ENCODE measurements at places on chromosomes 13 and 19. TPM values are rescaled to one million over a fixed set of nuclear protein-coding genes. Genes with fewer than 3 reads are reported as not detected.

ZNF560 gene
- not detected for total RNA-seq

MBD3L2B gene
- not detected for total RNA-seq

KMT2B gene
- total RNA-seq, result 18.3 TPM

DNA sequence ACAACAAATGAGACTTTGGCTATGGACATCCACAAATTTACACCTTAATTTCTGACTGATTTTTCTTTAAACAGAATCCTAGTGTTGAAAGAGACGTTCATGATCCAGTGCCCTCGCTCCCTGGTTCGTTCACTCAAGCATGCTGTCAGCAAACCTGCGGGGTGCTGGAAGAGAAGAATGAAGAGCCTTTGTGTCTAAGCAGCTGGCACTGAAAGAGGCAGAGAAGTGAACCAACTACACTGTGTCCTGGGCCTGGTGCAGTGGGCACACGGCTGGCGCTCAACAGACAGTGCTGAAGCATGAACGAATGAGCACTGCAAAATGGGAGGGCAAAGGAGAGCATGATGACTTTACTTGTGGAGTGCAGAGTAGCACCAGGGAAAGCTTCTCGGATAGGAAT, 46.8 kb downstream of the MIPEP start:
- no peak for DNase-seq
- no peak overlapping the region for H3K27ac ChIP-seq
- no peak overlapping the region for H3K4me3 ChIP-seq

TEX26 gene
- not detected for total RNA-seq

GRCh38 chr19:33430674-33431277, 57.3 kb downstream of the CEBPG start:
- no peaks in the 10 kb centered on the region for H3K27me3 ChIP-seq
- no peaks in the 10 kb centered on the region for H3K36me3 ChIP-seq
- H3K4me1 ChIP-seq, result peaks cover 10% of the 10 kb centered on the region
- no peak overlapping the region for H3K27ac ChIP-seq
- peak; percentile 69 for DNase-seq

Data from sigmoid colon (tissue), 7 donors.